ENCODE measurements at places on chromosomes 3 and 15. TPM values are rescaled to one million over a fixed set of nuclear protein-coding genes. Genes with fewer than 3 reads are reported as not detected.
A peak's percentile ranks its signal among the peaks of the same experiment; 100 is the strongest.

DNA sequence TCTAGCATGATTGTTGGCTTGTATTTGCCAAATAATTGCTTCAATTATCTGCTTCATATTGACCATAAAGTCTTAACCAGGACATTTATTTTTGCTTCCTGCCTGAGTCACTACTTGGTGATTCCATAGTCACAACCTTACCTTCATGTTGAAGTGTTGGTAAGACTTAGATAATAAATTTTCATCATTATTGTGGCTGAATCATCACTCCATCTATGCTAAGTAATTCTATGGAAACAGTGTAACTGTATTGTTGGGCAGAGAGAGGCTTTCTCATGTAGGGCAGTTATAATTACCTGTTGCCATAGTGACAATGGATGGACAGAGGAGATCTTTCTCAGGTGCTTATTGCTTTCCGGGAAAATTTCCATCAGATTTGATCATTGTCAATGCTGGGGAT is 330.7 kb upstream of the LRRC3B start:
- no peak for DNase-seq

Gene FRMD5
- total RNA-seq: 1.5 TPM

DNA sequence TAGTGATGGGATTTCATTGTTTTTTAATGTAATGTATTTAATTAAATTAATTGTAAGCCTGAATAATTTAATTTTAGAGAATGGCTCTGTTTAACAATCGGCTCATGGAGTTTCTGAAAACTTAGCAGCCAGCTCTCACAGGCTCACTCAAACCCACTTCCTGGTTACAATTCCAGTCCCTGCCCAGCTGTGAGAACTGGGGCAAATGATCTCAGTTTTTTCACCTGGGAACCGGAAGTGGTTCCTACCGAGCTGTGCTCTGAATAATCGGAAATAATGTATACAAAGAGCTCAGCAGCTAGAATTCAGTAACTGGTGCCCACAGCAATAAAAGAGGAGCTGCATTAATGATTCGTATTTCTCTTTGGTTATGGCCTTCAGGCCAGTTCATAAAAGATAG is 244.3 kb upstream of the MCTP2 start:
- no peak for DNase-seq

DNA sequence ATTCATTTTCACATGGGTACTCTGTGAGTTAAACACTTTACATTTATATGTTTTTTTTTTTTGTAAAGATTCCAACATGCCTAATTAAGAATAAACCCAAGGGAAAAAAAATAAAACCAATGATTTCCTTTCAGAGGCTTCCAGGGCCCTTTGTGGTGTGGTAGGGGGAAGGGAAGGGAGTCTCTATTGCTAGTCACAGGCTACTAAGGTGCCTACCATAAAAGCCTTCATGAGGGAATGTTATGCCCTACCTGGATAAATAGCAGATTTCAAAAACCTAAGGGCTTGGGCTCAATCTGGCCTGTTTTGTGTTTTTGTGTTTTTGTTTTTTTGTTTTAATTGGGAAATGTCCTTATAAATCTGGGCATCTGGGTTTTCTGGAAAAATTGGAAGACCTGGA is 38.9 kb upstream of the SSR3 start:
- DNase-seq: no peak

DNA sequence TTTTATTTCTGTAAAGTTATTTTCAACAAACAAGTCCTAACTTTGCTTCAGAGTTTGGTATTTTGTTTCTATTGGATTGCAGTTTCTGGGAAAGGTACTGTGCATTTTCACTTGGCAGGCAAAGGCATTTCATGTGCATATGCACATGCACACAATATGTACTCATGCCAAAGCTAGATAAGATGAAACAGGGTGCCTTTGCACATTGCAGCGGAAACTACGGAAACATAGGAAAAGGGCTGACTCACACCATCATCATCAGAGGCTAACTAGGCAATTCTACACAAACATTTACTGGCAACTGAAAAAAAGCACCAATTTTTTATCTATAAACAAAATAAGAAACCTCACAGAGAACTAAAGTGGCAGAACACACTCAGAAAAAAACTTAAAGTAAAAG is 550.6 kb upstream of the NECTIN3 start:
- DNase-seq: peak; percentile 99

Gene ACP3
- not detected for total RNA-seq

Gene FURIN
- 39.8 TPM for total RNA-seq

- DNase-seq: no peak
These were observed 49.5 kb downstream of the ABTB1 start for GRCh38 chr3:127722091-127722784.

Gene EOMES
- total RNA-seq: not detected

Gene GLDN
- not detected for total RNA-seq

DNA sequence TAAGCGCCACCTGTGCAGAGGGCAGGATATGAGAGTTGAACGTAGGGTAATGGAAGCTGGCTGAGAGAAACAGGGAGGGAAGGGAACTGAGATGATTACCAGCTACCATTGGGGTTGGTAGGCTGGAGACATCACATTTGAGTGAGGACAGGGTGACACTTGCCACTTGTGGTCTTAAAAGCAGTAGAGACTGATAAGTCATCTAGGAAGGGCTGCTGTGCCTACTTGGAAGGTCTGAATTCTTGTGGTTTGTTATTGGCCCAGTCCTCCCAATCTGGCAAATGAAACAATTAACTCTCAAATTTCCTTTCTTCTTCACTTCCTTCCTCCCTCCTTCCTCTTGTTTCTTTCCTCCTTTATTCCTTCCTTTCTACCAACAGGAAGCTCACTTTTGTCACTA is 46.8 kb downstream of the COL6A5 start:
- no peak for DNase-seq

DNA sequence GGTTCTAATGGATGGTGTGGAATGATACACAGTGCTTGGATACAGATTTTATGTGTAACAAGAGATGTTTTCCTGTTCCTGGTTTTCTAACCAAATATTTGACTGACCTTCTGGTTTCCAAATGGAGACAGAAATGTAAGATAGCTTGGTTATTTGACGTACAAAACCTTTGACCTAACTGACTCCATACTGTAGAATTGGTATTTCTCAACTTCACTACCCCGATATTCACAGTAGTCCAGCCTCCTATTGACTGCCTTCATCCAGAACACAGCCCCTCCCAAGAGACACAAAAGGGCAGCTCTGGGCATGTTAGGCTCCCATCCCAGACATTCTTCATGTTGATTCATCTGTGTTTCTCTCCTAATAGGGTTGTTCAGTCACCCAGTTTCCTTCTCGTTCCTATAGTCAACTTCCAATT is 33.4 kb downstream of the MYO1E start:
- DNase-seq: no peak

Gene PLCL2
- 10.7 TPM for total RNA-seq

DNA sequence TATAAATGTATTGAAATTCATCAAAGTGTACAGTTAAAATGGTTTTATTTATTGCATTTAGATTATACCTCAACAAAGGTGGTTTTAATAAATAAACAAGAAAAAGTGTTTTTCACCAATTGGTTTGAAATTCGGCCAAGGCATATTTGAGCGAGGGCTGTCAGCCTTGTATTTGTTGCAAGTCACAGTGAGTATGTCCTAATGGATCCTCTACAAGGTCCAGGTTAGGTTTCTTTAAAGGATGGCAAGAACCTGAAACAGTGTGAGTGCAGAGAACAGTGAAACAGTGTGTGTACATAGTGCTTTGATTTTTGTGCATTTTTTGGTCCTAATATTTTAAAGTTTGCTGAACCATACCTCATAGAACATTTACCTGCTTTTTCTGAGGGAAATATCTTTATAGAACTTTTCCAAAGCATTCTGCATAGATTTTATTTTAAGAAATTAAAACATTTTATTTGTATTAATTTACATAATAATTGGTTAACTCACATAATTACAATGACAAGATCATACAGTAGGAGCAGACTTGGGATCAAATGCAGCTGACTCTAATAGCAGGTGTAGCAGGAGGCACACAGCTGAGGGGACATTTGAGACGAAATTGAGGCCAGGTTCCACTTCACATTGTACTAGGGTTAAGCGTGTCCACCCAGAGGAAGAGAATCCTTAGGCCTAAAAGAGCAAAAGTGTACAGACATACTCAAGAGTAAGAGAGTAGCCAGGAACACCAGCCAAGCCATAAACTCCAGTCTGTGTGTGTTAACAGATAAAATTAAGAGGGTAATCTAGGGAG is 428.8 kb upstream of the TPRG1 start:
- no peak for DNase-seq

Gene MESP1
- under 0.01 TPM for total RNA-seq

DNA sequence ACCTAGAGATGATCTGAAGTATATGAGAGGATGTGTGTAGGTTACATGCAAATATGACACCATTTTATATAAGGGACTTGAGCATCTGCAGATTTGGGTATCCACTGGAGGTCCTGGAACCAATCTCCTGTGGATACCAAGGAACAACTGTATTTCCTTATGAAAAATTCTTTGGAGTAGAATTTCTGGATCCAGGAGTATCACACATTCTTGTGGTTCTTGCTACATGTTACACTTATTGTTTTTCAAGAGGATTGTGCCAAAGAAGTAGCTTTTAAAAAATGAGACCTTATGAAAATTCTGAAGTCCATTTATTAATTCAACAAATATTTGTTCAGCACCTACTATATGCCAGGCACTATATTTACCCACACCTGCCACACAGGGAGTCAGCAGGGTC is 15.7 kb upstream of the TBC1D23 start:
- no peak for DNase-seq

GRCh38 chr3:133463347-133463860 is 63.5 kb downstream of the BFSP2 start:
- DNase-seq: no peak

DNA sequence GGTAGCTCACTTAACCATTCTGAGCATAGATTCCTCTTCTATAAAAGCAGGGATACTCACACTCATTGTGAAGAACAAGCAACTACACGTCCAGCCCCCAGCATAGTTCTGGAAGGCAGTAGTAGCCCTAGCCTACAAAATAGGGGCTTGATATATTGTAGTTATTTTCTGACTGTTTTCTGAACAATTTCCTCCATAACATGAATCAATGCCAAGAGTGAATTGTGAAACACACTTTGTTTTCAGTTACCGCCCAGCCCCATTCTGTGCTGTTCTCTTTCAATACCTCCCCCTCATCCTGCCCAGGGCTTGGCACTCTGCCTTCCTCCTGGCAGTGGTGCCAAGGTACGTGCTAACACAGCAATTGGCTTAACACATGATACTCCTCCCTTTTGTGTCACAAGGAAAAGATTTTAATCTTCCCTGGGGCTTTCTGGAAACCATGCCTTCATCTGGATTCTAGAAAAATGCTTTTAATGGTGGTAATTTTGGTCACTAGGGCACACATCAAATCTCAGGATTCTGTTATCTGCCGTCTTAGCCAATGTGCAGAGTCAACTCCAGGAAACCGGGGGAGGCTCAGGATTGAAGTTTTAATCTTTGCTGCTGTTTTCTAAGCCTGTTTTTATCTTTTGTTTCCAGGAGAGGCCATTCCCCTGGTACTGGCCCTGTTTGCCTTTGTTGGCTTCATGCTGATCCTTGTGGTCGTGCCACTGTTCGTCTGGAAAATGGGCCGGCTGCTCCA is 37.2 kb downstream of the IL20RB start:
- DNase-seq: peak; percentile 90

GRCh38 chr3:122305818-122306621 is 19.0 kb upstream of the CSTA start:
- DNase-seq: no peak

Gene ZNF80
- not detected for total RNA-seq

- peak; percentile 23 for DNase-seq
These were observed 88.1 kb downstream of the RTP4 start for GRCh38 chr3:187456250-187456649.

DNA sequence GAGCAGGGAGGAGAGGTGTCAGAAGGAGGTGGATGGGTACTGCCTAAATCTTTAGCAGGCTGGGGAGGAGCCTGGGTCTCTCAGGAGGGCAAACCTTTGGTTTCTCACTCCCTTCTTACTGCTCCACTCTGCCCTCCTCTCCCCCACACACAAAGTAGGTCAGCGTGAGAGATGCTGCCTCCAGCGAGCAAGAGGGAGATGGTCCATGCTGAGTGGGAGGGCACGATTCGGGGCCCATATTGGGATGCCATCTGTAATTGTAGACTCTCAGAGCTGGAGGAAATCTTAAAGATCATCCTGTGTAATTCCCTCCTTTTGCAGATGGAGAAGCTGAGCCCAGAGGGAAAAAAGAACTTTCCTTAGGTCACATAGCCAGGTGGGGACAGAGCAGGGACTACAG is 34.2 kb upstream of the SYN2 start:
- no peak for DNase-seq

- DNase-seq: no peak
These were observed 82.1 kb upstream of the STAC start for GRCh38 chr3:36298188-36298587.

Gene HAUS2
- 18.1 TPM for total RNA-seq

DNA sequence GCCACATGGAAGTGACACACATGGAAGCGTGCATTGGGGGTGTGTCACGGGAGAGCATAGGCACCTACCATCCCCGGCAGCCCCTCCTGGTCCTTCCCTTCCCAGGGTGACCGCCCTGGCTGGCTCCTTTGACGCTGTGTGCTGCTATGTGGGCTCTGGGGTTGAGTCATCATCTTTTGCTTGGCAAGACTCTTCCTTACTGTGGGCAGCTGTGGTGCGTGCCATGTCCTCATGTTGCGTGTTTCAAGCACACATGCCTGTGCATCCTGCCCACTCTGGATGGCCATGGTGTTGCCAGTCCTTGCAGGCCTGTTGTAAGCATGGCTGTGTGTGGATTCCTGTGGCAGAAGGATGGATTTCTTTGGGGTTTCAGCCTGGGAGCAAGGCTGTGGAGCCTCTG is 14.0 kb downstream of the PLXNA1 start:
- DNase-seq: no peak

Gene POPDC2
- total RNA-seq: 0.76 TPM

Gene PAQR5
- not detected for total RNA-seq

DNA sequence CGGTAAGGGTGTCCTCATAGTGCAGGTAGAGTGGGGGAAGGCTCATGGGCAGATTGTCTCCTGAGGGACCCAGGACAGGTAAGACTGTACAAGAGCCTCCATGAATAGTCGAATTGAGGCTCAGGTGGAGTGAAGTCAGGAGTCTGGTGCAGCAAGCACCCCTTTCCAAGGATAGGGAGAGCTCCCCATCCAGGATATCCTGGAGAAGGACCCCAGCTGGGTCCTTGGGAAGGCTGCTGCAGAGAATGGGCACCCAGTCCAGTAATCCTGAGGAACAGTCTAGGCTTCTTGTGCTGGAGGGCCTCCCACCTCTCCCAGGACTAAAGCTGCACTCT is 592 bp downstream of the DUOXA2 start:
- no peak for DNase-seq

Gene HDC
- total RNA-seq: not detected

DNA sequence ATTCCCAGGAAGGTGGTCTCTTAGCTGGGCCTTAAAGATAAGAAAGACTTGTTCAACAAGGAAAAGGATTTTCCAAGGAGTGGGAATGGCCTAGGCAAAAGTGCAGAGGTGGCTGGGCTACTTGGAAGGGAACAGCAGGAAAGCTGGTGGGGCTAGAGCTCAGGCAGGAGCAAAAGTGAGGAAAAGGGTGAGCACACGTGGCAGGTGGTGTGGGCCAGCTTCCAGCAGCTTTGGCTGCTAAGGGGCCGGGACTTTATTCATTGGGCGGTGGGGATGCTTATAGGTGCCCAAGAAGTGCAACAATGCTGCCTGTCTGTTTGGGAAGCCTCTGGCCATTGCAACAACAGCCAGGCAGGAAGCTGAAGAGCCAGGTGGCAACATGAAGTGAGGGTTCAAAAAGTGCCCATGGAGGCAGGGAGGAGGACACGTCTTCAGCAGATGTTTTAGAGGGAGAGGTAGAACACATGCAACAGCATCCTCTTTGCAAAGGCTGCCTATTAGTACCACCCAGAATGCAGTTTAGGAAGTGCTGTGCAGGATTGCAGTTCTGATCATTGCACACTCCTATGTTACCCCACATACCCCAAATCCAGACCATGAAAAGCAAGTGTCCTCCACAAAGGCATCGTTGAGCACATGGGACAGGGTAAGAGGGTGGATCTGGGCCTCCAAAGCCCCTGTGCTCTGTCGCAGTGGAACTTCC is 13.8 kb downstream of the ALDH1A3 start:
- no peak for DNase-seq

Data from dermis microvascular lymphatic vessel endothelial cell (primary cell).